Activated B cell treated with CpG ODN at 0.5 μM for 24 hours (primary cell): ENCODE measurements at places on chromosomes 3 and 15. TPM values are rescaled to one million over a fixed set of nuclear protein-coding genes. Genes with fewer than 3 reads are reported as not detected.

- H3K27me3 ChIP-seq, result no peaks in the 10 kb centered on the region
- peak overlapping the region; percentile 79 for H3K4me3 ChIP-seq
- H3K36me3 ChIP-seq, result peaks cover 17% of the 10 kb centered on the region
- DNase-seq, result no peak
- H3K4me1 ChIP-seq, result peaks cover 42% of the 10 kb centered on the region
- no peak overlapping the region for H3K27ac ChIP-seq
Observed at GRCh38 chr3:52534281-52535183, 875 bp upstream of the NT5DC2 start.

DNA sequence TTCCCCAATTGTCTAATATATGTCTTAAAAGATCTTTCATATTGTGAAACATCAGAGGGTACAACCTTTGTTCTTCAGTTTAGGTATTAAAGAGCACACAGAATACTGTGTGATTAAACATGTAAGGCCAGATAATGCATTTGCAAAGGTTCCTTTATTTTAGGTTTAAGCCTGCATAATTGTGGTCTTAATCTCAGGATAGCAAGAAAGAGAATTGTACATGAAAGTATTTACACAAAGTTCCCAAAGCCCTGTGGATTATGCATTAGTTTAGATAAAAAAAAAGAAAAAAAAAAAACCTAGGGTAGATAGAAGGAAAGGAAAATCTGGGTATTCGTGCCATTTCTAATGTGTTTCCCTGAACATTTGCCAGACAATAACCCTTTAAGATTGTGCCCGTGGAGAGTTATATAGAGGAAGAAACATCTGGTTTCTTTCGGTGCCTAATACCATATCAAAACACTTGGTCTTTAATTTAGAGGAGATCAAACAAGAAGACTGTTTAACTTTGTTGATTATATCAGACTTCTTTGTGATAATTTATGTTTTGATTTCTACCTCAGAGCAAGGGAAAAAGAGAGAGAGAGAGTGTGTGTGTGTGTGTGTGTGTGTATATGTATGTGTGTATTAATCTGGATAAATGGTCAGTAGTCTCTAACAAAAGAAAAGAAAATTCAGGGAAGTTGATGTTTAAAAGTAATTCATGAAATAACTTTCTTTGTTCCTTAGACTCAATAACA is 139.6 kb upstream of the CGNL1 start:
- DNase-seq, result no peak
- H3K27ac ChIP-seq, result no peak overlapping the region
- H3K4me1 ChIP-seq, result no peaks in the 10 kb centered on the region
- H3K4me3 ChIP-seq, result no peak overlapping the region
- H3K36me3 ChIP-seq, result peaks cover 53% of the 10 kb centered on the region
- no peaks in the 10 kb centered on the region for H3K27me3 ChIP-seq

GRCh38 chr3:13027154-13027553 is 46.1 kb downstream of the IQSEC1 start:
- DNase-seq, result no peak
- H3K27me3 ChIP-seq, result no peaks in the 10 kb centered on the region
- peaks cover 8% of the 10 kb centered on the region for H3K36me3 ChIP-seq

The KATNBL1 gene
- 46.2 and 53.3 TPM in 2 replicates for total RNA-seq

The C3orf49 gene
- not detected in 2 replicates for total RNA-seq

The SUSD5 gene
- total RNA-seq, result 0.05 and 0.33 TPM in 2 replicates
